Suppressor macrophage treated with lipopolysaccharide for 4 hours (primary cell): ENCODE measurements at places on chromosomes 16 and 17.

- DNase-seq, result no peak
Measured at GRCh38 chr17:16178836-16179235, 36.5 kb downstream of the NCOR1 start.

- no peak for DNase-seq
Measured at GRCh38 chr17:63967953-63968352, 4.8 kb downstream of the SCN4A start.

GRCh38 chr17:77369544-77369971 is 228.8 kb downstream of the SEC14L1 start:
- DNase-seq, result no peak

- no peak for DNase-seq
Measured at GRCh38 chr17:56774650-56775049, 59.1 kb downstream of the C17orf67 start.

DNA sequence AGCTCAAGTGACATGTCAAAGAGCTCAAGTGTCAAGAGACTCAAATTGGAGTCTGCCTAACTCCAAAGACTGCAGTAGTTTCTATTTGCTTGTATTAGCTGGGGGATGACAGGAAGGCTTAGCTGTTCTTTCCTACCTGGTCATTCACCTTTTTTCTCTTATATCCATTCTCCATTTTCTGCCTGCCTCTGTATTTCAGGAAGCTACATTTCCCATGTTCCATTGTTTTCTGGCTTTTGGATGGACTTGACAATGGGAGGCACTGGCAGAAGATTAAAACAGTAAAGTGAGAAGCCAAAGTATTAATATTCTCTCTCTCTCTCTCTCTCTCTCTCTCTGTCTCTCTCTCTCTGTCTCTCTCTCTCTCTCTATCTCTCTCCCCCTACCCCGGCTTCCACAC is 135.7 kb upstream of the ADAMTS18 start:
- no peak for DNase-seq

GRCh38 chr17:44906763-44907728 is 7.8 kb upstream of the EFTUD2 start:
- no peak for DNase-seq

- no peak for DNase-seq
Measured at GRCh38 chr16:70706948-70707465, 21.2 kb upstream of the MTSS2 start.

DNA sequence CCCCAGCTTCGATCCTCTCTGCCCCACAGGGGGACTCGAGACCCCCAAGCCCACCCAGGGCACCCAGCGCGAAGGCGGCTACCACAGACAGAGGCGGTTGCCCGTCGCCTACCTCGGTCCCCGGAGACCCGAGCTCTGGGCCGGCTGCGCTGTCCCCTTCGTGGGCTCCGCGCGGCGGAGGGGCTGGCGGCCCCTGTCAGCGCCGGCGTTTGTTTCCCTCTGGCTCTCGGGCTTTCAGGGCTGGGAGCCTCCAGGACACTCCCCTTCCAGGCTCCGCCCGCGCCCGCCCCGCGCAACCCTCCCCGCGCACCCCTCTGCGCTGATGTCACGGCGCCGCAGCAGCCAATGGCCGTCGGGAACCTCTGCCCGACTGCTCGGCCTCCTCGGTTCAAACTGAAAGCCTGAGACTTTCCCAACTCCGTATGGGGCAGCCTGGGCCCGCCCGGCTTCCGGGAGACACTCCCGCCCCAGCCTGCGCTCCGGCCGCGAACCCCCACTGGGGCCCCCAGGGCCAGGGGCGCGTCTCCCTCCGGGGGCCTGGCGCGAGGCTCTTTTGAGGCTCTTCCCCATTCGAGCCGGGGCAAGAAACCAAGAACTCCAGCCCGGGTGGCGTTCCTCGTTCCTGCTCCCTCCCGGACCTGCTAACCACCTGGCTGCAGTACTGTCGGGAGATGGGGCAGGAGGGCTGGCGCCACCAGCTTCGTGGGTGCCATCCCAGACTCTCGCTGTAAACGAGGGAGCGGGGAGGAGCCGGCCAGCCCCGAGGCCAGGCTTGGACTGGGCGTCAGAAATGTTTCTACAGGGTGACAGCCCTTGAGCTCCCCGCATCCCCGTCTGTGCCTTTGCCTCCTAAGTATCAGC is at the start of gene CDC42EP4:
TSS of gene CDC42EP4 (minus strand) at position 221 of the 861 bp plus-strand sequence. CDS start 25,501 bp downstream, outside the sequence.
- peak; percentile 97 for DNase-seq

- peak; percentile 55 for DNase-seq
Measured at GRCh38 chr16:81608523-81609209, 164.1 kb downstream of the CMIP start.

DNA sequence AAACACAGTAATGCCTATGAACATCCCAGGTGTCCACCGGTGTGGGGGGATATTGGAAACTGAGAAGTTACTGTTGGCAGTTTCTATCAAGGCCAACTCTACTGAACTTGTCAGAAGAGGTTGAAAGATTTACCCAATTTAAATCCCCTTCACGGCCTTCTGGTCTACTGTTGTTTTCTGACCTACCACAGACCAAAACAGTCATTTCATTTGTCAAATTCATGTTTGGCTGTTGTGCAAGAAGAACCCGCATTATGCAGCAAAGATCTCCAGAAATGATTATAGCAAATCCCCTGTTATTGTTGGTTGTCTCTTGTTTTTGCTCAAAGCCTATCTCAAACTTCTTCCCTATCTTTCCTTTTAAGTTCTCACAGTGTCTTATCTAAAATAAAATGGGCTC is 73.1 kb upstream of the MAF start:
- DNase-seq, result no peak

DNA sequence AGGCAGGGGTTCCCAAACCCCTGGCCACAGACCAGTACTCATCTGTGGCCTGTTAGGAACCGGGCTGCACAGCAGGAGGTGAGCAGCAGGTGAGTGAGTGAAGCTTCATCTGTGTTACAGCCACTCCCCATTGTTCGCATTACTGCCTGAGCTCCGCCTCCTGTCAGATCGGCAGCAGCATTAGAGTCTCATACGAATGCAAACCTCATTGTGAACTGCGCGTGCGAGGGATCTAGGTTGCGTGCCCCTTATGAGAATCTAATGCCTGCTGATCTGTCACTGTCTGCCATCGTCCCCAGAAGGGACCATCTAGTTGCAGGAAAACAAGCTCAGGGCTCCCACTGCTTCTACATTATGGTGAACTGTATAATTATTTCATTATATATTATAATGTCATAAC is 25.1 kb upstream of the RMI2 start:
- DNase-seq, result no peak

DNA sequence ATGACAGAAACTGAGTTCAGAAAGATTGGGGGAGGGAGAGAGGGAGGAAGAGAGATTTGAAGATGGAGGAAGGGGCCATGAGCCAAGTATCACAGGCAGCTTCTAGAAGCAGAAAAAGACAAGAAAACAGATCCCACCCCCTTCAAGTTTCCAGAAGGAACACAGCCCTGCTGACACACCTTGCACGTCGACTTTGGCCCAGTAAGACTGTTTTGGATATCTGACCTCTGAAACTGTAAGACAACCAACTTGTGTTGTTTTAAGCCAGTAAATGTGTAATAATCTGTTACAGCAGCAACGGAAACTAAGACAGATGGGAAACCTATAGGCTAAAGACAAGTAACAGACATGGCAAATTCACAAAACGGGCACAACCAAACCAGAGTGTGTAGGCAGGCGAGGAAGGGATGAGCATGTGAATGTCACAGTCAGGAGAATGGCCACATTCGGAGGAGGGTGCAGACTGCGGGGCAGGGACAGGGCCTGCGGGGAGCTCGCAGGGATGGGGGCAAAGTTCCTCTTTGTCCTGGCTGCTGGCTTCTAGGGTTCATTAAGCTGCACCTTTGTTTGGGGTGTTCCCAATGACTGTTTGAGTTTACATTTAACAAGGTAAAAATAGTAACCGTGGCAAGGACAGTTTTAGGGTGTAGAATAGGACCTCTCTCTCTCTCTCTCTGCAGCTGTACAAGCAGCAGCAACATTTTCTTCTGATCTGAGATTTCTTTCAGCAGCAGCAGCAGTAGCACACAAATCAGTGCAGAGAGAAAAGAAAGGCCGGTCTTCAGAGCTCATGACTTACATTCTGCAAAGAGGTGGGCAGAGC is 18.3 kb upstream of the ATP2C2 start:
- no peak for DNase-seq

DNA sequence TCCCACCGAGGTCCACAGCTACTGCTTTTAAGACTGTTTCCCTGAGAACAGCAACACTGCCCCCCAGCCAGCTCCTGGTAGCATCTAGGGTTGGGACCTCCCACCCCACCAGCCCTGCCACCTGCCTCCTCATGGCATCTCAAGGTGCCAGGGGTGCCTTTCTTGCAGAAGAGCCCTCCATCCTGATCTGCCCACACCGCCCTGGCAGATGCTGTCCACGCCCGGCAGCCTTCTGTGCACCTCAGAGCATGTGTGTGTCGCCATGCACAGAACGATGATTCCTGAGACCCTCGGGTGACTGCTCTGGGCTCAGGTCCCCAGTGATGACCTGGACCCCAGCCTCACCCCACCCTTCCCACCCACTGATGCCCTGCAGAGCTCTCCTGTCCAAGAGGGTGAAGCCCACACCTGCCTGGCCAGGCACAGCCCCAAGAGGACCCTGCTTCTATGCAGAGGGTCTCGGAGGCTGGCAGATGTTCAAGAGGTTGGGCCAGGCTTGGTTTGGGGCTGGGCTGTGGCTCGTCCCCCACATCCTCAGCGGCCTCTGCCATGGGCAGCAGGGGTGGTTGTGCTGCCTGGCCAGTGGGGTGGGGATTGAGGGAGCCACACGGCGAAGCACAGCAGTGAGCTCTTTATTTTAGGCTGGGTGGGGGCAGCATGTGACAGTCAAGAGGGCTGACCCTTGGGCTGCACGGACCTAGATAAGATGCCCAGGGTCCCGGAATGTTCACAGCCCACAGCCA is 5.2 kb upstream of the SPATA2L start:
- no peak for DNase-seq

GRCh38 chr16:77299395-77299794 is 100.2 kb downstream of the SYCE1L start:
- no peak for DNase-seq

DNA sequence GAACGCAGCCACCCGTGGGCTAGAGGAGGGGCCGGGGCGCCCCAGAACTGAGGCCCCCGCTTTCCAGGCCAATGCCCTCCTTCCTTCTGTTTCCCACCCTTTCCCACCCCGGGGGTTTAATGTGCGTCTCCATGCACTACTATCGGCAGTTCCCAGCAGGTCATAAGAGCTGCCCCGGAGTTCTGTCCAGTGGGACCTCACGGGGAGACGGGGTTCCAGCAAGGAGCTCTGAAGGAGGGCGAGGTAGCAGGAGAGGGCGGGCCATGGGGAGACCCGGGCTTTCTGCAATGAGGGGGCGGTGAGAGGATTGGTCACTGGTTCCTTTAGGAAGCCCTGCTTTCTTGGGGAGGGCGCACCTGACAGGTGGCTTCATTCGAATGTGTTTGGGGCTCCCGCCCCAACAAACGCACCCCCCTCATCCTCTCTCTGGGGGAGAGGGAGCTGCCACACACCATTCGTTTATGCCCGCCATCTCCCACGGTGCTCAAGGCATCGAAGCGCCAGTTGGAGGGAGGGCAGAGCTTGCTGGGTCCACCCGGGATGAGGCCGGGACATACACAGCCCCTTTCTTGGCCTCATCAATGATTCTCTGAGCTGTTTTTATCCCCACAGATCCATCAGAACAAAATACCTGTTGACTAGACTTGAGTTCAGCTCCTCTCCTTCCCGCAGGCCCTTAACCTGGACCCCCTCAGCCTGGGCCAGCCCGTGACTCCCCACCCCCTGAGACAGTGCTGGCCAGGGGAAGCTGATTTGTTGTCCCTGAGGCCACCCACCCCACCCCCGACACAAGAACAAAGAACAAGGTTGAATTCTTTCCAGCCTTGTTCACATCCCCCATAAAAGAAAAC is 44.1 kb downstream of the SLC7A5 start:
- no peak for DNase-seq

DNA sequence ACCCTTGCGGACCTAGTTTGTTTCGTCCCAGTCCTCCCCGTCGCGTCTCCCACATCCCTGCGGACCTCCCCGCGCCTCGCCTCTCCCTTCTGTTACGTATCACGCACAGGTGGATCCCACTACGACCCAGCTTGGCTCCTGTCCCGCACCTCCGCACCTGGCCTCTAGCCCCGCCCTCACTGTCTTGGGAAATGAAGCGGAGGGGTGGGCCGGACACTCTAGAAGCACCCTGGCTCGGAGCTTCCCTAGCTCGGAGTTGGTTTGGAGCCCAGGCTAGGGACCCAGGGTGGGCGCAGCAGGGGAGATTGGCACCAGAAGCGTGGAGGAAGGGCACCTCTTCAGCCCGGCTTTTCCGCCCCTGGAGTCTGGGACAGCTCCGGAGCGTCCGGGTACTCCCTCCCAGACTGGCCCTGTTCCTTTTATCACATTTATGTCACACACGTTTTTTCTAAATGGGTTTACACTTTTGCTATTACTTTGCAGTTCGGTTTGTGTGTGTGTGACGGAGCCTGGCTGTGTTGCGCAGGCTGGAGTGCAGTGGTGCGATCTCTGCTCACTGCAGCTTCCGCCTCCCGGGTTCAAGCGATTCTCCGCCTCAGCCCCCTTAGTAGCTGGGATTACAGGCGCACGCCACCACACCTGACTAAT is 1.4 kb upstream of the CEMP1 start:
- peak; percentile 76 for DNase-seq

DNA sequence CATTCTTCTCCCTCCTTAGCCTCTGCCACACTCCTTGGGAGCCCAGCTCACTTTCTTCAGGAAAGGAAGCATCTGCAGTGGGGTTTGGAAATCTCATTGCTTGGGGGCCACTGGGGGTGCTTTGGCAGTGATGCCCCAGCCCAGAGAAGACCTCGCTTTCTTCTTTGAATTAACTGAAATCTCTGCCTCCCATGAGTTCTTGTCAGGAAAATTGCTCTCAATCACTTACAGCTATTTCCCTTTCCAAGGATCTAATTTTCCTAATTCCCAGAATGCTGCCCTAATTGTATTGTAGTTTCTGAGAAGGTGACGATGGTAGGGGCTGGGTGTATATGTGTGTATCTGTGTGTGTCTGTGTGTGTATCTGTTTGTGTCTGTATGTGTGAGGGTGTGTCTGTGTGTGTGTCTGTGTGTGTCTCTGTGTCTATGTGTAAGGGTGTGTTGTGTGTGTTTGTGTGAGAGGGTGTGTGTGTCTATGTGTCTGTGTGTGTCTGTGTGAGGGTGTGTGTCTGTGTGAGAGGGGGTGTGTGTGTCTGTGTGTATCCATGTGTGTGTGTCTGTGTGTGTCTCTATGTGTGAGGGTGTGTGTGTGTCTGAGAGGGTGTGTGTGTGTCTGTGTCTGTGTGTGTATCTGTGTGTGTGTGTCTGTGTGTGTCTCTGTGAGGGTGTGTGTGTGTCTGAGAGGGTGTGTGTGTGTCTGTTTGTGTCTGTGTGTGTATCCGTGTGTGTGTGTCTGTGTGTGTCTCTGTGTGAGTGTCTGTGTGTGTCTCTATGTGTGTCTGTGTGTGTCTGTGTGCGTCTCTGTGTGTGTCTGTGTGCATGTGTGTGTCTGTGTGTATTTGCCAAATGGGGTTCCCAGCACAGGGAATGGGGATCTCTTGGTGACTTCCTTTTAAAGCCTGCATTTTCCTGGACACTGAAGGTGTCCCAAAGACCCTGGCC is 83.5 kb upstream of the DNAJA2 start:
- no peak for DNase-seq
